Stimulated activated CD4-positive, alpha-beta T cell treated with anti-CD3 and anti-CD28 coated beads, Interleukin-1b, Interleukin-23, amount 100 ng/mL, for 1 hour (primary cell): ENCODE measurements at places on chromosomes 13 and 19.

DNA sequence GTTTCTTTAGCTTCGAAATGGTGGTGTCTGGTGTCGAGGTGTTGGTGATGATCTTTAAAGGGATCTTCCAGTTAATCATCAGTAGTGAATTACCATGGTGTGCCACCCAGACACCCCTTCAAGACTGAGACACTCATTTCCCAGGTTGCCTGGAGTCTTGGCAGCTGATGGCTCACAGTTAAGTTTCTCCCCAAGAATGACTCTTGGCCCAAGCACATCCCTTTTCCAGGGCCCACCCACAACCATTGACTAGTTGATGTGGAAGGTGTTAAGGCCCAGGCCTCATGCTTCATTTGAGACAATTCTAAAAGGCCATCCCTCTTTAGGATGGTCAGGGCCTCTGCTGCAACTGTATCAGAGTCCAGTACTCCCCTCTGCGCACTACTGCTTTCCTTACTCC lies 145.5 kb downstream of the FOXO1 start:
- DNase-seq: no peak

DNA sequence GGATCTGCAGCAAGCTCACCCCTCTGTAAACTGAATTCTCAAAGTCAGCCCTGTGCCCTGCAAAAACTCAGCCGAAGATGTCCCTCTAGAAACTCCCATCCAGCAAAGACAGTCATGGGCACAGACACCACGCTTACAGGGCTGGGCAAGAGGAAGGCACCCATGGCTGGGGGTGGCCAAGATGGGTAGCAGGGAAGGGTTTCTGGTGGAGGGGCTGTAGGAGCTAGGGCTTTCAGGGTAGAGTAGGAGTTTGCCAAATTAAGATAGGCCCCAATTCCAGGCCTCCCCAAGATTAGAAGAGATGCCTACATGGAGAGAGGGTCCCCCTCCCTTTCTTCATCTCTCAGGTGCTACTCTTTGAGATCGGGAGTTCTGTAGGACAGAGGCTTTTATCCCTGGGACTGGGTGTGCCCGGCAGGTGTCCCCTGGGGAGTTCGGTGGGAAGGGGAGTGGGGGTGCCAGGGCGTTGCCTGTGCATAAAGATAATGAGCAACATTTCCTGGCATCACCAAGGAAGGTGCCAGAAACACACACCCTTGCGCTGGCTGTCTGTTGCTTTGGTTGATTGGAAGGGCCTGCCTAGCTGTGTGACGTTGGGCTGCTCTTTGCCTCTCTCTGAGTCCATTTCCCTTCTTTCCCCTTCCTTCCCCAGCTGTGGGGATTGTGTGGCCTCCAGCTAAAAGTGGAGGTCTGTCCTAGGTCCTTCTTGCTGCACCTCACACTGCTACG lies 9.4 kb downstream of the NRTN start:
- no peak for DNase-seq

DNA sequence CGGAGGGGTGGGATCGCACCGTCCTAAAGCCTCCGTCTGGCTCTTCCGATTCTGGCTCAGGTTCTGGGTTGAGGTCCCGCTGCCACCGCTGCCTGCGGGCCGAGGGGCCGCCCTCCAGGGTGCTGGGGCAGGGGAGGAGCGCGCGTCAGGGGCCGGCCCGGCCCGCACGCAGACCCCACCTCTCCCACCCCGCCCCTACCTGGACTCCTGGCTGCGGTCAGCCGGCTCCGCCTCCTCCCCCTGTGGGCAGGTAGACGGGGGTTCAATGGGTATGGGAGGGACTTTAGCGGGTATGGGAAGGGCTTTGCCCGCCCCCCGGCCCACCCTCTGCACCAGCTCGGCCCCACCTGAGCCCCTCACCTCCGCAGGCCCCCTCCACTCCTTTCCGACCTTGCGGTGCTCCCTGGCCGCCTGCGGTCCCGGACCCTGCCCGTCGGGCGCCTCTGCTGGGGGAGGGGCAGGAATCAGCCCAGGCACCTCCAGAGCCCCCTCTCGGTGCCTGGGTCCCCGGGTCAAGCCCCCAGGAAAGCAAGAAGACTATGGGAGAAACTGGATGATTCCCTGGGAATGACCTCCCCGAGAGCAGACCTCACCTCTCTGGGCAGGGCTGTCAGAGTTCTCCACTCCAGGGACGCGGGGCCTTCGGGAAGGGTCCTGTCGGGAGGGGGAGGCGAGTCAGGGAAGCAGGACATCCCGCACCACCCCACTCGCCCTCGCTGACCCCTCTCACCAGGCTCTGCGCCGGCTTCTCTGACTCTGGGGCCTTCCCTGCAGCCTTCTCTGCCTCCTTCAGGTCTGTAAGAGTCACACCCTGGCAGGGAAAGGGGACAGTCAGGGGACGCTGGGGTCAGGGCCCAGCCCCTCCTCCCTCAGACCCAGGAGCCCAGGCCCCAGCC lies 17.0 kb downstream of the EPS8L1 start:
- no peak for DNase-seq

- DNase-seq: no peak
Observed at GRCh38 chr19:15062036-15062435, 12.8 kb downstream of the CASP14 start.
